AG04450 (cell line): ENCODE measurements at places on chromosomes 12 and 14. TPM values are rescaled to one million over a fixed set of nuclear protein-coding genes. Genes with fewer than 3 reads are reported as not detected.

DNA sequence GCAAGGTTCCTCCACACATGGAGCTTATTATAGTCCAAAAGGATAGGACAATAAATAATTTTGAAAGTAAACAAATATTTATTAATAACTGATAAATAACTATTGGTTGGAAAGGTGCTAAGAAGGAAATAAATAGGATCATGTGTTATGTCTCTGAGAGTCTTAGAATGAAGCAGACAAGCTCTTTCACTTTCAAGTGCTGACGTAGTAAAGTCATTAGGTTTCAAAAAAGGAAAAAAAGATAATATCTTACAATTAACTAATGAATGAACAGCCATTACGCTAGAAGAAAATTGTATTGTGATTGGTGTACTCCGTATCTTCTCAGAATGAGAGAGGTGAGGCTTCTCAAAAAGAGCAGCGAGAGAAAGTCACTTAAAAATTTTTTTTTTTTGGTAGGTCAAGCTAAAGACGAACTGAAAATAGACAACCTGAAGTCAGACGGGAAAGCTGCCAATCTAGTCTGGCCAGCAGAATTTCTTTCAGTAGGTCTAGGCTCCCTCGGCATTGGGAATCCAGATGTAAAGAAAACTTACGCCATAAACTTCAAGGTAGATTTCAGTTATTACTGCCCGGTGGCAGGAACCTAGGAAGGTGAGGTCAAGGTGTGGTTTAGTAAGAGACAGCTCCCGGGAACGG, 583 bp upstream of the LEMD3 start:
- no peak for DNase-seq

The CDH24 gene
- polyA plus RNA-seq = 10.1 and 11.0 TPM in 2 replicates

The PZP gene
- not detected in 2 replicates for polyA plus RNA-seq

The TMPO gene
- 31.2 and 49.1 TPM in 2 replicates for polyA plus RNA-seq

- no peak for DNase-seq
Measured at GRCh38 chr12:12726555-12727093, 9.5 kb downstream of the CDKN1B start.
